IMR-90 (cell line): ENCODE measurements at places on chromosomes 6 and 20.

DNA sequence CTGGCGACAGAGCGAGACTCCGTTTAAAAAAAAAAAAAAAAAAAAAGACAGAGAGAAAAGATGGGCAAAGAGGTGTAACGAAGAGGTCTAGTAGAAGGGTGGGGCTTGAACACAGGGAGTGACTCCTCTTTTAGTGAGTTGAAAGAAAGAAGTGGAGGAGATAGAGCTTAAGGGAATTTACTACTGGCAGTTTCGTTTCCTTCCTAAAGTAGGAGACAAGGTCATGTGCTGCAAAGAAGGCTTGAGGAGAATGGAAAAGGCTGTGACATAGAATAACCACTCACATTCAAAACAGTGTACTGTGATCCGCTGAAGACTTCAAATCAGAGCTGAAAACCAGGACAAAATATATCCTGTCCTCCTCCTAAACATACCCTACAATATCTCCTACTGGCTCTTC is 63.8 kb upstream of the EIF2S2 start:
- H3K36me3 ChIP-seq: no peaks in the 10 kb centered on the region
- H3K4me3 ChIP-seq: no peak overlapping the region
- peaks cover 16% of the 10 kb centered on the region for H3K27me3 ChIP-seq

DNA sequence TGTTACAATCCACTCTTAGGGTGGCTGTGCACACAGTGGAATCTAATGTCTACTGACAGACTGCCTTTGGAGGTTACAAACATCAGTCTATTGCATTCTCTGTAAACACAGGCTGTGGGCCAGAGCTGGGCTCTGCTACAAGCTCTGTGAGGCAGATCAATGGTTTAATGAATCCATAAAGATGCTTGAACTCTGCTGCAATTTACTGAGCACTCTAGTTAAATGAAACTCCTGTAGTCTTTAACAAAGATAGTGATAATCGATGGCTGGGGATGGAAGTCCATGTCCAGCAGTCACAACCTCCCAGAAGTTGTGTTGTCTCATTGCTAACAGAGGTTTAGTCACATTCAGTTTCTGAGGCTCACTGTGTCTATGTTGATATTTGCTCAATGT is 50.5 kb downstream of the SOBP start:
- no peak overlapping the region for H3K27ac ChIP-seq
- peak; percentile 23 for DNase-seq
- no peak overlapping the region for H3K4me3 ChIP-seq
- no peaks in the 10 kb centered on the region for H3K27me3 ChIP-seq

DNA sequence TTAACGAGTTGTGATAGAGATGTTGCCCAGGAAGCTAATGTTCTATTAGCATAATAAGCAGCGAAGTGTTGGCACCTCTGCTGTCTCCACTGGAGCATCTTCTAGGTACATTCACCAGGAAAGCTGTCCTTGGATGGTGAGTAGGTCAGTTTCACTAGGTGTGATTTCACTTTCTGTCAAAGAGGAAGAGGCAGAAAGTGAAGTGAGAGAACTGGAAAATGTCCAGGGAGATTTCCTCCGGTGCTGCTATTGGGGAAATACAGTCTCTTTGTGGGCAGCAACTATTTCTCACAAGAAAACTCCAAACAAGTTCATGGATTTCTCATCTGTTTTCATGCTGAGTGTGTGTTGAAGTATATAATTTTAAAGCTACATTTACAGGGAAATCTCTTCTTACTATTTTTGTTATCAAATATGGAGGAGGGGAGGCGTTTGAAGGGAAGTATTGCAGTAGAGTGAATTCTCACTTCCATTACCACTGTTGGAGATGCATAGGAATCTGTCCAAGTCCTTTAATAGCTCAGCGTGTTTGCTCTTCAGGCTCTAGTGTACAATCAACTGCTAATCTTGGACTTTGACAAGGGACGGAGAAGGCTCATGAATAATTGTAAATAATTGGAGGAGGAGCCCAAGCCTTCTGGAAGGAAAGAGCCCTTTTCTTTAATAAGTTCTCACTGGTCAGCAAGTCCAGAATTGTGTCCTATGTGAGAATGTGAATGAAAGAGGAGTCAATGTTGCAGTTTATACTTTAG is 16.1 kb upstream of the TSBP1 start:
- no peak overlapping the region for H3K4me3 ChIP-seq
- peaks cover 7% of the 10 kb centered on the region for H3K27me3 ChIP-seq
- H3K36me3 ChIP-seq: no peaks in the 10 kb centered on the region
- no peak overlapping the region for H3K27ac ChIP-seq
- DNase-seq: no peak
- no peaks in the 10 kb centered on the region for H3K4me1 ChIP-seq

GRCh38 chr6:134544737-134545136 is 226.8 kb upstream of the SGK1 start:
- no peaks in the 10 kb centered on the region for H3K4me1 ChIP-seq
- H3K4me3 ChIP-seq: no peak overlapping the region
- no peaks in the 10 kb centered on the region for H3K27me3 ChIP-seq
- no peaks in the 10 kb centered on the region for H3K36me3 ChIP-seq
- H3K27ac ChIP-seq: no peak overlapping the region
- no peak for DNase-seq

GRCh38 chr6:16967470-16967817 is 134.4 kb upstream of the STMND1 start:
- no peak overlapping the region for H3K4me3 ChIP-seq
- H3K27ac ChIP-seq: no peak overlapping the region
- H3K27me3 ChIP-seq: no peaks in the 10 kb centered on the region; the same call in 1 of the 2 replicates
- no peak for DNase-seq

- no peak overlapping the region for H3K27ac ChIP-seq
- H3K4me1 ChIP-seq: peaks cover 2% of the 10 kb centered on the region; the same call in 1 of the 2 replicates
- DNase-seq: no peak
- H3K36me3 ChIP-seq: peaks cover 8% of the 10 kb centered on the region
- no peaks in the 10 kb centered on the region for H3K27me3 ChIP-seq
Observed at GRCh38 chr6:53294095-53294494, 54.7 kb downstream of the ELOVL5 start.

GRCh38 chr20:47419953-47420514 is 63.5 kb upstream of the ZMYND8 start:
- no peak overlapping the region for H3K27ac ChIP-seq
- no peaks in the 10 kb centered on the region for H3K36me3 ChIP-seq
- H3K4me3 ChIP-seq: no peak overlapping the region
- H3K27me3 ChIP-seq: no peaks in the 10 kb centered on the region; the same call in 1 of the 2 replicates
- H3K4me1 ChIP-seq: 0 out of 2 replicates have a peak, but pooled peaks cover 1% of the 10 kb centered on the region

DNA sequence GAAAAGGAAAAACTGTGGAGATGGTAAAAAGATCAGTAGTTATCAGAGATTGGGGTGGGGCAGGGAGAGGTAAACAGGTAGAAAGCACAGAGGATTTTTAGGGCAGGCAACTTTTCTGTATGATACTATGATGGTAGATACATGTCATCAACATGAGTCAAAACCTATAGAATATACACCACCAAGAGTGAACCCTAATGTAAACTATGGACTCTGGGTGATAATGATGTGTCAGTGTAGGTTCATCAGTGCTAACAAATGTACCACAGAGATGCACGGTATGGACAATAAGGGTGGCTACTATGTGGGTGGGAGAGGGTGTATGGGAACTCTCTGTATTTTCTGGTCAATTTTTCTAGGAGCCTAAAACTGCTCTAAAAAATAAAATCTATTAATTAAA is 18.5 kb downstream of the PACSIN1 start:
- DNase-seq: no peak
- peaks cover 16% of the 10 kb centered on the region for H3K27me3 ChIP-seq
- H3K4me3 ChIP-seq: no peak overlapping the region
- H3K4me1 ChIP-seq: no peaks in the 10 kb centered on the region
- H3K27ac ChIP-seq: no peak overlapping the region
- no peaks in the 10 kb centered on the region for H3K36me3 ChIP-seq

GRCh38 chr6:50333696-50334095 is 284.0 kb upstream of the DEFB112 start:
- H3K4me3 ChIP-seq: no peak overlapping the region
- no peaks in the 10 kb centered on the region for H3K36me3 ChIP-seq
- no peaks in the 10 kb centered on the region for H3K27me3 ChIP-seq
- no peak for DNase-seq
- H3K27ac ChIP-seq: no peak overlapping the region

DNA sequence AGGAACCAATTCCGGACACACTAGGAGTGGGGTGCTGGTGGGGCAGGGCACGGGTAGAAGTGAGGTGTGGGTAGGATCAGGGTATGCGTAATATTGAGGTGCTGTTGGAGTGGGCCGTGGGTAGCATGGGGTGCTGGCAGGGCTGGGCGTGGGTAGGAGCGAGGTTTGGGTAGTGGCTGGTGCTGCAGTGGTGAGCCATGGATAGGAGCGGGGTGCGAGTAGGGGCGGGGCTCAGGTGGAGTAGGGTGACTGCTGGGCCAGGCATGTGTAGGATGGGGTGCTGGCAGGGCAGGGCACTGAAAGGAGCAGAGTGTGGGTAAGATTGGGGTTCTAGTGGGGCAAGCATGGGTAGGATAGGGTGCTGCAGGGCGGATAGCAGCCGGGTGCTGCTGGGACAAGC is 114.2 kb upstream of the DUSP22 start:
- no peak overlapping the region for H3K4me3 ChIP-seq
- no peaks in the 10 kb centered on the region for H3K4me1 ChIP-seq
- H3K27me3 ChIP-seq: peaks cover under 1% of the 10 kb centered on the region; the same call in 1 of the 2 replicates
- H3K27ac ChIP-seq: no peak overlapping the region
- no peaks in the 10 kb centered on the region for H3K36me3 ChIP-seq

- no peaks in the 10 kb centered on the region for H3K36me3 ChIP-seq
- peak overlapping the region; percentile 42 for H3K4me3 ChIP-seq
- peaks cover 8% of the 10 kb centered on the region; the same call in 1 of the 2 replicates for H3K4me1 ChIP-seq
- DNase-seq: no peak
Observed at GRCh38 chr6:36839749-36840431, 646 bp upstream of the CPNE5 start.

DNA sequence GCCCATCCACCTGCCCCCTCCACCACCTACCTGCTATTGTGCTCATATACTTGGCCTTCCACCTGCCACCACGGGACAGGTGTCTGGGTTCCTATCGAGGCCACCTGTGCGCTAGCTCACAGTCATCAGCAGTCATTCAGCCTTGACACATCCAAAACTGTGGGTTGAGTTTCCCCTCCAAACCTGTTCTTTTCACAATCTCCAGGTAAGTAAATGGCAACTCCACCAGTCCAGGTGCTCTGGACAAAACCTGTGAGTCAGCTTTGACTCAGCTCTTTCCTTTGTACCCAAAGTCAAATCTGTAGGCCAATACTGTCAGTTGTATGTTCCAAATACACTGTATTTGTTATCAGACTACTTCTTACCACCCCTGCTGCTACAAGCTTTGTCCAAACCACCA is 52.6 kb downstream of the SPTLC3 start:
- no peak overlapping the region for H3K27ac ChIP-seq
- no peaks in the 10 kb centered on the region for H3K27me3 ChIP-seq
- no peak for DNase-seq
- H3K36me3 ChIP-seq: no peaks in the 10 kb centered on the region

GRCh38 chr20:17137692-17138091 is 89.1 kb upstream of the PCSK2 start:
- H3K36me3 ChIP-seq: no peaks in the 10 kb centered on the region
- no peaks in the 10 kb centered on the region for H3K27me3 ChIP-seq
- no peak overlapping the region for H3K27ac ChIP-seq
- DNase-seq: no peak
- H3K4me3 ChIP-seq: no peak overlapping the region

- peak; percentile 1 for DNase-seq
- H3K27me3 ChIP-seq: no peaks in the 10 kb centered on the region
- no peaks in the 10 kb centered on the region for H3K36me3 ChIP-seq
Observed at GRCh38 chr6:91852252-91852651, 1265.4 kb upstream of the MAP3K7 start.

GRCh38 chr20:45695496-45695895 is 6.3 kb upstream of the WFDC13 start:
- H3K4me3 ChIP-seq: no peak overlapping the region
- no peaks in the 10 kb centered on the region for H3K36me3 ChIP-seq
- H3K4me1 ChIP-seq: no peaks in the 10 kb centered on the region
- no peaks in the 10 kb centered on the region for H3K27me3 ChIP-seq
- H3K27ac ChIP-seq: no peak overlapping the region

DNA sequence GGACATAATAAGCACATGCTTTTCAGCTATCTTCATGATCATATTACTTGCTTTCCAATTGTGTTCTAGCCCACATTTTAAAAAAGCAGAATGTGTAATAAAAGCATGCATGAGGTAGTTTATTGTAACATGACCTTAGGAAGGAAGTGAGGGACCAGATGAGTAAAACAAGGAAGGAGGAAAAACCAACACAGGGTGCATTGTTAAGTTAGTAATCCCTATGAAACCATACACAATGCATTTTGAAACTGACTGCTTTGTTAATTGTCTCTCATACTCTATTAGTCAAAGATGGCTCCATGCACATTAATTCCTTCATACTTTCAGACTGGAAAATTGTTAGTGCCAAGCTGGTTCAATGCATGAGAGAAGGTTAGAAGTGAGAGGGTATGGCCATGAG is 37.7 kb upstream of the CENPW start:
- H3K27me3 ChIP-seq: no peaks in the 10 kb centered on the region
- DNase-seq: no peak
- no peaks in the 10 kb centered on the region for H3K4me1 ChIP-seq
- no peaks in the 10 kb centered on the region for H3K36me3 ChIP-seq
- no peak overlapping the region for H3K4me3 ChIP-seq

GRCh38 chr6:133512410-133513016 is 271.4 kb downstream of the EYA4 start:
- no peak overlapping the region for H3K4me3 ChIP-seq
- no peaks in the 10 kb centered on the region for H3K27me3 ChIP-seq
- H3K4me1 ChIP-seq: no peaks in the 10 kb centered on the region
- no peak overlapping the region for H3K27ac ChIP-seq
- peak; percentile 67 for DNase-seq

- no peak overlapping the region for H3K4me3 ChIP-seq
- DNase-seq: no peak
- H3K27ac ChIP-seq: peak overlapping the region; percentile 45; the same call in 1 of the 2 replicates
- H3K4me1 ChIP-seq: peaks cover 11% of the 10 kb centered on the region
- no peaks in the 10 kb centered on the region for H3K27me3 ChIP-seq
- no peaks in the 10 kb centered on the region for H3K36me3 ChIP-seq
Observed at GRCh38 chr6:118297821-118298220, 250.3 kb upstream of the PLN start.

DNA sequence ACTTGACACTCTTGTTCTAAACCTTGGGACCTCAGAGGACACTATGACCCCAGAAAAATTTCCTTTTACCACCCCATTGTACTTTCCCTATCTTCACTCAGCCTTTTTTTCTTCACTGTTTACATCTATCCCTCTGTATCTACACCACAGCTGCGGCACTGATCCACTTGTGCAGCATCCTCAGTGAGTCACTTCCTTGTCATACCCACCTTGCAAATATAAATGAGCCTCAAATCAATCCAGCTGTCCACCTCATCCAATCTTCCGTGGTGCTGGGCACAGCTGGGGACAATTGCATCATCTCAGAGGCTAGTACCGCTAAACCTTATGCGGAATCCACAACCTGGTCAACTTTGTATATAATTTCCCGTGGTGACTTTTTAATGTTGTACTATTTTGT is 710.5 kb downstream of the QKI start:
- no peak overlapping the region for H3K4me3 ChIP-seq
- H3K4me1 ChIP-seq: no peaks in the 10 kb centered on the region
- no peaks in the 10 kb centered on the region for H3K27me3 ChIP-seq
- H3K27ac ChIP-seq: no peak overlapping the region

- no peak overlapping the region for H3K27ac ChIP-seq
- no peak overlapping the region for H3K4me3 ChIP-seq
- H3K4me1 ChIP-seq: peaks cover 10% of the 10 kb centered on the region
- no peak for DNase-seq
- H3K36me3 ChIP-seq: peaks cover 2% of the 10 kb centered on the region
- H3K27me3 ChIP-seq: no peaks in the 10 kb centered on the region
Observed at GRCh38 chr6:125054331-125054730, 92.1 kb downstream of the RNF217 start.

- H3K36me3 ChIP-seq: no peaks in the 10 kb centered on the region
- peak; percentile 31 for DNase-seq
- H3K4me1 ChIP-seq: peaks cover 1% of the 10 kb centered on the region; the same call in 1 of the 2 replicates
- H3K27ac ChIP-seq: no peak overlapping the region
- H3K27me3 ChIP-seq: peaks cover 5% of the 10 kb centered on the region
- H3K4me3 ChIP-seq: no peak overlapping the region
Observed at GRCh38 chr6:14984519-14984853, 261.4 kb upstream of the JARID2 start.
